ENCODE measurements at places on chromosomes 12 and 14.

- ATAC-seq = peak; percentile 87
Observed at GRCh38 chr12:96350982-96351381, 49.3 kb downstream of the CDK17 start.

- ATAC-seq = no peak
Observed at GRCh38 chr12:144650-145284, 69.2 kb downstream of the SLC6A12 start.

DNA sequence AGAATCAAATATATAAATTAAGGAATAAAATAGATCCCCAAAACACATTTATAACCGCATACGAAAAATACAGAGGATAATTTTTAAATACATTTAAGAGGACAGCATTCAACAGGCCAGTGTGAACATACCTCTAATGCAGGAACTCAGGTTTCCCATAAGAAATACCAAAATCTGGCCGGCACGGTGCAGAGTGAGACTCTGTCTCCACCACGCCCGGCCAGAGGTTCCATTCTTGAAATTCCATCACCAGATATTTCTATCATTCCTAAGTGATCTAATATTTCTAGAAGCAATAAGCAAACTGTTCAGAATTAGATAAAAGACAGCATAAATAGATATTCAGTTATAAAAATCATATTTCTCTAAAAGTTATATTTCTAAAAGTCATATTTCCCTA is 30.2 kb upstream of the OASL start:
- no peak for ATAC-seq

DNA sequence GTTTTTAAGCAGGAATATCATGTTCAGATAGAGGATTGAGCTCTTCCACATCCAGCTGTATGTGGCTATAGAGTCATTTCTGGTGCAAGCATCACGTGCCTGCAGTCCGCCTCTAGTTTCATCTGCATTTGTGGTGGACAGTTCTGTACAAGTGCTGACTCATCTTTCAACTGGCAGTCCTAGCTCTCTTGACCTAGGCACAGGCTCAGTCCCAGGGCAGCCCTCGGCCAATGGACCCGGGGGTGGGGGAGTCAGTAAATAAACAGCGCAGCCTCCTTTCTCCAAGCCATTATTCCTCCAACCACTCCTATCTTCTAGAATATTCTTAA is 41.8 kb upstream of the FRMD6 start:
- ATAC-seq = no peak
